ENCODE measurements at places on chromosomes 3 and 15.

GRCh38 chr3:150384296-150385212, 23.5 kb upstream of the TSC22D2 start:
- peak; percentile 34 for DNase-seq

GRCh38 chr15:74841891-74842373, 1.0 kb downstream of the ULK3 start:
- DNase-seq, result no peak

DNA sequence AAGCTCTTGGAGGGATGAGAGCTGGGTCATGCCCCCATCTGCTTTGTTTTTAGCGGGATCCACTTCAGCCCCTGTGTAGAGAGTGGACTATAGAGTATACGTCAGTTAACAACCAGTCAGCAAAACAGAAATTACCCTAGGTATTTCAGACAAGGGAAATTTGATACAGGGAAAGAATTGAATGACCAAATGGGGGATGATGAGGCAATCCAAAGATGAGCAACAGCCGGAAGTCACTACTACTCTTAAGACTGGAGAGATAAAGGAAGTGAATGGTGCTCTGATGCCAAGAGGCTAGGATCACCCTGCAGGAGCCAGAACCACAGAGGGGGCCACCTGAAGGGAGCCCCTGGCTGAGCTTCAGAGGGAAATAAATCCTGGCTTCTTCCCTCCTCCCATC, 1.7 kb upstream of the GPR62 start:
- no peak for DNase-seq

GRCh38 chr3:63051920-63052319, 176.7 kb upstream of the CADPS start:
- no peak for DNase-seq

GRCh38 chr3:12875857-12876836, 34.8 kb upstream of the RPL32 start:
- DNase-seq, result no peak

GRCh38 chr3:168422843-168423242, 327.1 kb upstream of the GOLIM4 start:
- DNase-seq, result no peak

DNA sequence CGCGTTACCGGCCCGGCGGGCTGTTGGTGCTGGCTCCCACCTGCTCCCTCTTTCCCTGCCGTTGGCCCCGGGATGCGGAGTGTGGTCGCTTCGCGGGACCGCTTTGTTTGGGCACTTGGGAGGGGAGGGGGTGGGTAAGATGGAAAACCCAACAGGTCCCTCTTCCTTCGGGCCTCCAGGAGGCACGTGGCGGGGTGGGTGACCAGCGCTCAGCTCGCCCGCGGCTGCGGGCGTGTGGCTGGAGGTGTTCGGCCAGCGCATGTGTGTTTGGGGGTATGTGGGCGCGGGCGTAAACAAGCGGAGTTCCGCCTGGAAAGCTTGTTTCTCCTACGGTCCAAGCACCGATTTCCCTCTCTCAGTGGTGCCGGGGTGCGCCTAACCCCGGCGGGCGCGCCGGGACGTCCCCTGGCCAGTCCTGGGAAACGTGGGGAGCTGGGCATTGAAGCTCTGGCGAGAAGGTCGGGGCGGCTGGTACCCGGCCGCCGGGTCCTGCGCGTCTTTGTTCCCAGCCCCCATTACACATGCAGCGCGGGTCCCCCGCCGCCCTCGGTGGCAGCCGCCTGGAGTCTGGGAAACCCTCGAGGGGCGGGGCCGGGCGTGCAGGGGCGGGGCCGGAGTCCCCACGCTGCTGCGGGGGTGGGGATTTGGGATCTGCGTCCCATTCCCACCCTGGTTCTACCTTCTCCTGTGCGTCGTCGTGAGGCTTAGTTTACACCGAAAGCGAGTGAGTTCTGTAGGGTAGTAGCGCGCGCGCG, 1.4 kb downstream of the ACVR2B start:
- peak; percentile 56 for DNase-seq

DNA sequence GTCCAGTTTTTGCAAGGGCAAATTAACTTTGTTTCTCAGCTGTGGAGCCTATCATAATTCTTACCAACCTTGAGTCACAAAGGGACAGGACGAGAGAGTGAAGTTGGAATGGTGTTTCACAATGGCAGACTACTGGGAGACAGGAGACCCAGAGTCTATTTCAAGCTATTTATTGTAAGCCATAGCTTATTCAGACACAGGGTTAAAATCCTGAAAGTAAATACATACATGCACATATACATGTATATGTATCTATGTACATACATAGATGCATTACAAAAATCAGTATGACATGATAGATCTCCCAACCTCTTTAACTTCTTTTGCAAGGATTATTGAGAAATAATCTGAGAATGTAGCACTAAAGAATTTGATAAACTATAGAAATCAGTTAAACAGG, 86.3 kb downstream of the DNAJC13 start:
- no peak for DNase-seq

DNA sequence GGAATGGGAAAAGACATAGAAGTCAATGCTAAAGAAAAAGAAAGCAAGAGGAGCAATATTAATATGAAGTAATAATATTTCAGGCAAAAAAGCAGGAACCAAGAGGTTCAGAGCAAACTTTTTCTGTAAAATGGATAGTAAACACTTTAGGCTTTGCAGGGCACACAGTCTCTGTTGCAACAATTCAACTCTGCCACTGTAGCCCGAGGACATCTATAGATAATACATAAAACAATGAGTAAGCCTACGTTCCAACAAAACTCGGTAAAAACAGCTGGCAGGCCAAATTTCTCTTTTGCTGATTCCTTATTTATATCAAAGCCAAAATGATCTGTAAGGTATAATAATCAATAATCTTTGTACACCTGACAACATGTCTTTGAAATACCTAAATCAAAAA, 56.8 kb downstream of the SMAD6 start:
- DNase-seq, result no peak

GRCh38 chr3:143298380-143298779, 178.8 kb downstream of the CHST2 start:
- DNase-seq, result no peak

GRCh38 chr3:122803977-122804376, 9.1 kb downstream of the SLC49A4 start:
- no peak for DNase-seq

DNA sequence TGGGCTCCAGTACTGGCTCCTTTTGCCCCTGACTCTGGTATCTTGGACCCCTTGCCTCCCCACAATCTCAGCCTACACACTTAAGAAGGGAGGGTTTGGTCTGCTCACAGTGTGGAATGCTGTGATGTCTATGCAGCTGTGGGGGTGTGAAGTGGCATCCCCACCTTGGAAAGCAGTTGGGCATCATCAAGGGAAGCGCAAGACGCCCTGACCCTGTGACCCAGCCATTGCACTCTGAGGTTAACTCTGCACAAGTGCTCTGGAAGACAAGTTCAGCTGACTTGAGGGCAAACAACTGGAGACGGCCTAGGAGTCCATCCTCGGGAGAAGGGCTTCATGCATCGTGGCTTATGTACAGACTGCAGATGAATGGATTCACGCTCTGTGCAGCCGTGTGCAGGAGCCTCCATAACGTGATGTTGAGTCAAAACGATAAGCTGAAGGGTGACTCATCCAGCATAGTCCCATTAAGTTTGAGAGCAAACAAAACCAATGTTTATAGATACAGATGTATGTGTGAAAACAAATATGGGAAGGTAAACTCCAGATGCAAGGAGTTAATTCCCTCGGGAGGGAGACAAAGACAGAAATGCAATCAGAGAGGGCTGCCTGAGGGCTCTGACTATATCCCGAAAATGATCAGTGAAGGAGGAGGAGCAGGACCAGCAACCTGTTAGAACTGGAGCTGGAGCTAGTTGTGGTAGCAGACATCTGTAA, 86.8 kb downstream of the LSM3 start:
- no peak for DNase-seq

DNA sequence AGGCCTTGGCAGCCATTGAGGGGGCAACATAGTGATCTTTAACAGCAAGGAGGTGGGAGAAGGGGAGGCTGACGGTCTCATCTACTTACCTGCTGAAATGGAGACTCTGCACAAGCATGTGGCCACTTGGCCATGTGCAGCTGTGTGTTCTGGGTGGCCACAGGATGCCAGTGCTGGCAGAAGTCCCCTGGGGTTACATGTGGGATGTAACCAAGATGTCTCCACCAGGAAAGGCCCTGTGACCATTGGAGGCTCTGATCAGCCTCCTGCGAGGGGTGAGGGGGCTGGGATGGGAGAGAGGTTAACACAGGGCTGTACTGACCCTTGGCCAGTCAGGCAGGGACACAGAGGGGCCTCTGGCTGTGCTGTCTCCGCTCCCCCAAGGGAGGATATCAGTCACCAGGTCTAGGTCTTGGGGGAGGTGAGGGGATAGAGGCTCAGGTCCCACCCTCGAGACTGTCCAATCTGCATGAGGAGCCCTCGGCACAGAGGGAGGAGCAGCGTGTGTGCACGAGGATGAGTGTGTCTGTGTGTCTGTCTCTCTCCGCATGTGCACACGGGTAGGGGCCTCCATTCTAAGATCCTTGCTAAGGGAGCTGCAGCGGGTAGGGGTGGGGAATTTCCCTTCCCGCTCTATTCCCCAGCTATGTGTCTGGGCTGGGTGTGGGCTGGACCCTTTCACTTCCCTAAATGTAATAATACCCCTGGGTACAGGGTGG, 19.5 kb downstream of the PRKCD start:
- no peak for DNase-seq

DNA sequence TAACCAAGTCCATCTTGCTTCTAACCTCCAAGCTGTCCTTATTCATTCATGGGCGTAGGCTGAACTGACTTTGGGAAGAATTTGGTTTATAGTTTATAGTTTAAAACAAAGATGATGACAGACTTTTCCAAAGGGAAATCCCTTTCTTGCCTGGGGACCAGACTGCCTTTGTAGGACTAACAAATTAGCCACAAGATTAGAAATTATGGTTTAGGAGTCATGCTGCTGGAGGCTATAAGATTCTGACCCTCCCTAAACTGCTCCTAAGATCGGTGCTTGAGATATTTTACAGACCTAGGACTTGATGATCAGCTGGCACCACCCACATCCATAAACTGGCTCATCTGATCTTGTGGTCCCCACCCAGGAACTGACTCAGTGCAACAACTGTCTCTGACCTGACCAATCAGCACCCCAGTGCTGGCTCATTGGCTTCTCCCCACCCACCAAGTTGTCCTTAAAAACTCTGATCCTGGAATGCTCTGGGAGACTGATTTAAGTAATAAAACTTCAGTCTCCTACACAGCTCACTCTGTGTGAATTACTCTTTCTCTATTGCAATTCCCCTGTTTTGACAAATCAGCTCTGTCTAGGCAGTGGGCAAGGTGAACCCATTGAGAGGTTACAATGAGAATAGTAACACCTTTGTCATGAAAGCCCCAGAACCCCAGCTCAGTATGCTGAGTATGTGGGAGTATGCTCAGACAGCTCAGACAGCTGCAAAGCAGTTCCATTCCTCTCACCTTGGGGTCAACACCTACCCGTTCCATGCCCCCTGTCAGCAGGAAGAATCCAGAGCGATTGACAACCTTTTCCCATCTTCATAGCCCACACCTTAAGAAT, 51.6 kb upstream of the C15orf39 start:
- no peak for DNase-seq

- DNase-seq, result no peak
These were observed 226.4 kb downstream of the SI start for GRCh38 chr3:164851905-164852304.

GRCh38 chr3:58356054-58356453, 23.4 kb downstream of the PXK start:
- no peak for DNase-seq

- DNase-seq, result no peak
These were observed 406.9 kb downstream of the CNTN6 start for GRCh38 chr3:1499694-1500093.

DNA sequence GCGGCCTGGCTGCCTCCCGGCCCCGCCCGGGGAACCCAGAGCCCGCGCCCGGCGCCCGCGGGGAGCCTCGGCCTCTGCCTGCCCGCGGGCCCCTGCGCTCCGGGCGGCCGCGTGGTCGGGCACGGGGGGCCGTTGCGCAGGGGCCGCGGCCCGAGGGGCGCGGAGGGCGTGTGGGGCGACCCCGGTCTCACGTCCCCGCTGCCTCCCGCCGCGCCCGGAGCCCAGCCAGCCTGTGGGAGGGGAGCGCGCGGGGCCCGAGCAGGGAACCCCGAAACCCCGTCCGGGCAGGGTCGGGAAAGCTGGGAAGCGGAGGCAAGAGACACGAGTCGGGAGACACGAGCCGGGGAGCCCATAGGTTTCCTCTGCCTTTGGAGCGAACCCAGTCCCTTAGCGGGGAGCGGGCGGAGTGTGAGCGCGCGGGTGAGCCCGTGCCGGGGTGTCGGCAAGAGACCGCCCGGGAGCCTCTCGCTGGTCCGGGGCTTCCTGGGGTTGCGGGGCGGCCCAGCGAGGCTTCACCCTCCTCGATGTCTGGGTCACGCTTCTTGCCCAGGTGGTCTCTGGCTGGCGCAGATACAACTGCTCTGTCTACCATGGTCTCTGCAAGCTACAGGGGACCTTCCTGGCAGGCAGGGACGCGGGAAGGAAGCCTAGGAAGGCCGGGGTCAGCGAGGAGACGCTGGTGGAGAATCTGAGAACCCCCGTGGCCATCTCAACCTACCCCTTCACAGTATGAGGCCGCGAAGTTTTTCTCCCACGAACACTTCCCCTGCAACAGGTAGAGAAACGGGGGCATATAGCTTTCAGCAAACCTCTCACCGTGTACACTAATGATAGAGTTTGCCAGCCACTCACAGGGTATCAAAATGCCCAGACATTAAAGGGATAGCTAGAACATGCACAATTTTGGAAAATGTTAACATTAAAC, 586 bp downstream of the LRRK1 start:
- no peak for DNase-seq

DNA sequence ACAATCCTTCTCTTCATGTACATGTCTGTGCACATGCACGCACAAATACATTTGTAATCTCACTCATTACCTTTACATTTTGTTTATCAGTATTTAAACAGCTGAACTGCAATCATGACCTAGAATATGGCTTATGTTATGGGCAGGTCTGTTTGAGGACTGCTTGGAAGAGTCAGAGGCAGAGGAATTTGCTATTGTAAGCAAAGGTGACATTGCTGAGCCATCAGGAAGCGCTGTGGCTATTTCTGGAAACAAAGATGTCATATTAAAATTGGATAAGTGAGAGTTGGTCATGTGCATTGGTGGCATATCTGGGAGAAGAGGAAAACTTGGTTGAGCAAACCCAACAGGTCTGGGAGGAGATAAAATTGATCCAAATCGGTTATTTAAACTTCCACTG, 41.6 kb downstream of the USF3 start:
- DNase-seq, result no peak

DNA sequence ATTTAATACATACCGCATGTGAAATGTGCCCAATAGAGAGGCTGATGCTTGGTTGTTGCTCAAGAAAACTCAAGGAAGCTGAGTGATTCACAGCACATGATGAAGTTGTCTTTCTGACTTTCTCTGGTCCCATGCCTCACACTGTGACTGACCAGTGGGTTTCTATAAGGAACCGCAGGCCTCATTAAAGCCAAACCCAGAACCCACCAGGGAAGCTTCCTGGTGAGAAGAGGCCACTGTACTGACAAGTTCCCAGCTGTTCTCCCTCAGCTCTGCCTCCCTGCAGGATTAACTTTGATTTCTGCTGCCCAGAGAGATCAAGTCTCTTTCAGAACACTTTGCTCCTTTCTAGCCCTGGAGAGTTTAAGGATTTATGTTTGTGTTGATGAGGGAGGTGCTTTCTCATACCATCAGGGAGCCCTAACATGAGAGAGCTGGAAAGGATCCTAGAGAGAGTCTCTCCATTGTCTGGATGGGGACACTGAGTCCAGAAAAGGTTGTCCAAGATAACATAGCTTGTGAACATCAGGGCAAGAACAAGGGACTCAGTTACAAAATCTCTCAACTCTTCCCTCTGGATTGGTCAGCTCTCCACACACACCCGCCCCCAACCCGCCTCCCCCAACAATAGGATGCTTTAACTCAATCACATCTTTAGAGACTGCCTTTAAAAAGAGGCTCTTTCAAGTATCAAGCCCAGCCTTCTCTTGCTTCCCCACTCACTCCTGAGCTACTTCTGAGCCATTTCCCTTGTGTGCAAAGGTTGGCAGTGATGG, 303.2 kb upstream of the TLE3 start:
- DNase-seq, result no peak

All from midbrain (tissue), 1 donor.